ENCODE measurements at places on chromosomes 3 and 15.
A peak's percentile ranks its signal among the peaks of the same experiment; 100 is the strongest.

DNA sequence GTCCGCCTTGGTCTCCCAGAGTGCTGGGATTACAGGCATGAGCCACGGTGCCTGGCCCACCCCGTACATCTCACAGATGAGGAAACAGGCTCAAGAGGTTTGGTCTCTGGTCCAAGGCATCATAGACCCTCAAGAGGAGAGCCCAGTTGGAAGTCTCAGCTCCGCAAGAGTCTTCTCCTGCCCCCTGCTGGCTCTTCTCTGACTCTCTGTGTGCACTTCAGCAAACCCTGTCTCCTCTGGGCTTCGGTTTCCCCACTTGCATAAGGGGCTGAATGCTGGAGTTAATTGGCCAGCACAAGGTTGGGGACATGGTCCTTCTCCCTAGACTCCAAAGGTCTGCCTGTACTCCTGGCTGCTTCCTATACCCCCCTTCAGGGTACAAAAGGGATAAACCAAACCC is 3.9 kb downstream of the MST1R start:
- DNase-seq, result peak; percentile 66

DNA sequence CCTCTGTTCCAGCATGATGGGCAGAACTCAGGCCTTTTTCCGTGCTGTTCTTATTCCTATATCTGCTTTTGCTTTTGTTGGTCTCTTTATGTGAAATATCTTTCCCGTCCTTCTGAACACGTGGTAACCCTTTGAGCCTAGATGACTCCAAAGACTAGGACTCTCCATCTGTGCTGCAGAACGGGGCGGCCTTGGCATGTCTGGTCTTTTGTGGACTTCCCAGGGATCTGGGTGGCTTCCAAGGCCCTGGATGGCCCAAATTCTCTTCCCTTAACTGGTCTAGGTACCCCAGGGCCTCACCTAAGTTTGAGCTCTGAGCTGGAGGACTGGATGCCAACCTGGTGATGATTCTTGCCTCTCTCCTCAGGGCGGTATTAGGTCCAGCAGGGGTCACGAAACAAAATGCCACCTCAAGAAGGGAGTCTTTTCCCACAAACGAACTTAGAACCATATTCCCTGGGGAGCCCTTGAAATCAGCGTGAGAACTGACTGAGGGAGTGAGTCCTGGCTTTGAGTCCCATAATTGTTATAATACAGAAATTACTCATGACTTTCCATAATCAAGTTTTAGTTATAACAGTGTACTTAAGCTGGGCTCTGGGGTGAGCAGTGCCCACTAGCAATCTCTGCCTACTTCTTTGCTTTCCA is 13.8 kb downstream of the TLNRD1 start:
- DNase-seq, result no peak

- DNase-seq, result no peak
These were observed 107.2 kb upstream of the RASGRP1 start for GRCh38 chr15:38671675-38672254.

- DNase-seq, result no peak
These were observed 52.3 kb upstream of the SLC4A7 start for GRCh38 chr3:27536491-27536890.

DNA sequence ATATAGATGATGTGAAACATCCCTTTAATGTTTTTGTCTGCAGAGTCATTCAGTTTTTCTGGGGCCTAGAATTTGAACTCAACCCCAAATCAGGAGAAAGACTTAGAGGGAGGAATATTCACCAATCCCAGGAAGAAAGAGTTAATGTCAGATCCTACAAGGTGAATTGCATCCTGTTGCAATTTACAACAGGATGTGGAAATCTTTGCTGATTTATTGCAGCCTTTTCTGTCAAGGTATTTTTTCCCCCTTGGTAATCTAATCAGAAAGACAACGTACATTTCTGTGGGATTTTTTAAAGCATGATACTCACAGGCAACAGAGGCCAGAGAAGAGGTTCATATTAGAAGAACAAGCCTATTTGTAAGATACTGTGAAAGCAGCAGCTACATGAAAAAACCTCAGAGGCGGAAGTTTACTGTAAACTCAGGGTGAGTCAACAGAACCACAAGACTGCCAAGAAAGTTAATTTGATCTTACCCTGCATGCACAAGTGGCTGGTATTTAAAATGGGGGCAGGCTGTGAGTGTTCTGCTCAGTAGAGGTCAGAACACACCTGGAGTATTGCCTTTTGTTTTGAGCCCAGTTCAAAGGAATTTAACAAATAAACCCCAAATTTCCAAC is 531.9 kb downstream of the AGBL1 start:
- DNase-seq, result no peak

DNA sequence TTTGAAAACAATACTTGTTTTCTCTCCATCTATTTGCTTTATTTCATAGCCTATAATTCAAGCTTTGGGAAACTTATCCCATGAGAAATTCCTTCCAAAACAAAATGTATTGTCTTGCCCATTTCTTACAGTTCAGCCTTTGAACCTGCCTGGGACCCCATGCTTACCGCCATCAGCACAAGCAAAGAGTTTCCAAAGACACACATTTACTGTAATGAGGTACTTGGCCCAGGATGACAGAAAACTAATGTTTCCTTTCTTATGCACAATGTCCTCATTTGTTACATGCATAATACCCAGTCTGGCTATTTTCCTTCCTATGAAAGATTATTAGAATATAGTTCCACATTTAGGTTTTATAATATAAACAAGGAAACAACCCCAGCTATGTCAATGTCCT is 180.4 kb downstream of the GAP43 start:
- DNase-seq, result no peak

GRCh38 chr3:171229173-171229572 is 202.7 kb upstream of the SLC2A2 start:
- DNase-seq, result no peak

GRCh38 chr3:133361435-133361834 is 38.4 kb upstream of the BFSP2 start:
- no peak for DNase-seq

DNA sequence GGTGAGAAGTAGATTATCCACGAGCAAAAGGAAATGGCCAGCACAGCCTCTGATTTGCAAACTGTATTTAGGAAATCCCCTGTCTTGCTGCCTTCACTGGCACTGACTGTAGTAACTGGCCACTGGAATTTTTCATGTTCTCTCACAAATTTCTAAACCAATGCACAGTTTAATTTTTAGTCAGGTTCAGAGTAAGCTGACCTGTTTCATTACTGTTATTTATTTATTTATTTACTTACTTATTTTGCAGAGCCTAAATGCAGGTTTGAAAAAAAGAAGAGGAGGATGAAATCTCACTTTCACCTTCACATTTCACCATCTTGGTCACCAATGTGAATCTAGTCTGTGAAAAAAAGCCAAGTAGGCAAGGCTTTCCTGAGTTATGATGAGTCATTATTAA is 291.0 kb downstream of the PLOD2 start:
- no peak for DNase-seq

DNA sequence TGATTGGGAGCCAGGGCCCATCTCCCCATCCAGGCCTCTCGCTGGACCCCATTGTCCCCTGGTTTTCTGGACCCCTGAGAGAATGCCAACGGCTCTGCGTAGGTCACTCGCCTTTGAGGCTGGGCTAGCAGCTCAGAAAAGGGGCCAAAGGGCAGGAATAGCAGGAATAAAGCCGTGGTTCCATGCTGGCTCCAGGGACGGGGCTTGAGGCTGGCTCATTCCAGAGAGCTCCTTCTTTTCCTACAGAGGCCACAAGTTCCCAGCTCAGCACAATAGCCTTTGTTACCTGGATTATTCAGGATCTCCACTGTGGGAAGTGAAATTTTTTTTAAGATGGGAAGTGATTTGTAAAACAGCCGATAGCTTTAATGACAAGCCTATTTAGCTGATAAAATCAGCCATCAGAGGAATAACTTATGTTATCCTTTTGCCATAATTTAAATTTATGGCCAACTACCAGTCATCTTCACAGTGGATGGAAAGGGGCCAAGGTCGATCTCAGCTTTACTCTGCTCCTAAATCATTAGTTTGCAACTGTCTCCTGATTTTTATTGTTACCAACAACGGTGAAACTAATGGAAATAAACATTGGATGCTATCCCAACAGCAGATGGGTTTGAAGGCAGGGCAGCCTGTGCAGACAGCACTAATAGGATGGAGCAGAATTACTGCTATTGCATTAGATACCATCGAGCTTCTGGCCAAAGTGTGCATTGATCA is 124.3 kb downstream of the TMEM266 start:
- DNase-seq, result no peak

DNA sequence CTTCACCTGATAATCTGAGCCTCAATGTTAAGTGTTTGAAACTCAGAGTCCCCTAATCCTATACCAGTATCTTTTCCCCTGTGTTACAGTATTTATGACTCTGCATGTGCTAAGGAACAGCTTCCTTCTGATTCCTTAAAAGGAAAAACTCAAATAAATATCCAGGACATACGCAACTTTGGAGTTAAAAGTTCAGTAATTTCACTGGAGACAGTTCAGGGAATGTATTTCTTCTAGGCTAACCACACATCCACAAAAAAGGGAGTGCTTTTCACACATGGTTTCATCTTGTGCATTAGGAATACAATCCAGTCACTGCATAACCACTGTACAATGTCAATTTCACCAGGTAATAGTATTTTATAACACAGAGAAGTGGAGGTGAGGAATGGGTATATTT is 31.0 kb downstream of the PGBD4 start:
- DNase-seq, result no peak

GRCh38 chr15:26421065-26421464 is 351.8 kb downstream of the GABRB3 start:
- no peak for DNase-seq

GRCh38 chr3:124976383-124976782 is 41.8 kb upstream of the MUC13 start:
- no peak for DNase-seq

DNA sequence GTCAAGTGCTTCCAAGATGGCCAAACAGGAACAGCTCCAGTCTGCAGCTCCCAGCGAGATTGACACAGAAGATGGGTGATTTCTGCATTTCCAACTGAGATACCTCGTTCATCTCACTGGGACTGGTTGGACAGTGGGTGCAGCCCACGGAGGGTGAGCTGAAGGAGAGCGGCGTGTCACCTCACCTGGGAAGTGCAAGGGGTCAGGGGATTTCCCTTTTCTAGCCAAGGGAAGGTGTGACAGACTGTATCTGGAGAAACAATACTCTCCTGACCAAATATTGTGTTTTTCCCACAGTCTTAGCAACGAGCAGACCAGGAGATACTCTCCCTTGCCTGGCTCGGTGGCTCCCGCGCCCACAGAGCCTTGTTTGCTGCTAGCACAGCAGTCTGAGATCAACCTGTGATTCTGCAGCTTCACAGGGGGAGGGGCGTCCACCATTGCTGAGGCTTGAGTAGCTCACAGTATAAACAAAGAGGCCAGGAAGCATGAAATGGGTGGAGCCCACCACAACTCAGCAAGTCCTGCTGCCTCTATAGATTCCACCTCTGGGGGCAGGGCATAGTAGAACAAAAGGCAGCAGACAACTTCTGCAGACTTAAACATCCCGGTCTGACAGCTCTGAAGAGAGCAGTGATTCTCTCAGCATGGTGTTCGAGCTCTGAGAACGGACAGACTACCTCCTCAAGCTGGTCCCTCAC is 293.5 kb upstream of the SUCLG2 start:
- DNase-seq, result no peak

GRCh38 chr3:53658613-53659193 is 164.3 kb downstream of the CACNA1D start:
- no peak for DNase-seq

GRCh38 chr3:185153171-185153771 is 411 bp upstream of the C3orf70 start:
- DNase-seq, result no peak

GRCh38 chr3:29552051-29552450 is 271.2 kb downstream of the RBMS3 start:
- DNase-seq, result no peak

DNA sequence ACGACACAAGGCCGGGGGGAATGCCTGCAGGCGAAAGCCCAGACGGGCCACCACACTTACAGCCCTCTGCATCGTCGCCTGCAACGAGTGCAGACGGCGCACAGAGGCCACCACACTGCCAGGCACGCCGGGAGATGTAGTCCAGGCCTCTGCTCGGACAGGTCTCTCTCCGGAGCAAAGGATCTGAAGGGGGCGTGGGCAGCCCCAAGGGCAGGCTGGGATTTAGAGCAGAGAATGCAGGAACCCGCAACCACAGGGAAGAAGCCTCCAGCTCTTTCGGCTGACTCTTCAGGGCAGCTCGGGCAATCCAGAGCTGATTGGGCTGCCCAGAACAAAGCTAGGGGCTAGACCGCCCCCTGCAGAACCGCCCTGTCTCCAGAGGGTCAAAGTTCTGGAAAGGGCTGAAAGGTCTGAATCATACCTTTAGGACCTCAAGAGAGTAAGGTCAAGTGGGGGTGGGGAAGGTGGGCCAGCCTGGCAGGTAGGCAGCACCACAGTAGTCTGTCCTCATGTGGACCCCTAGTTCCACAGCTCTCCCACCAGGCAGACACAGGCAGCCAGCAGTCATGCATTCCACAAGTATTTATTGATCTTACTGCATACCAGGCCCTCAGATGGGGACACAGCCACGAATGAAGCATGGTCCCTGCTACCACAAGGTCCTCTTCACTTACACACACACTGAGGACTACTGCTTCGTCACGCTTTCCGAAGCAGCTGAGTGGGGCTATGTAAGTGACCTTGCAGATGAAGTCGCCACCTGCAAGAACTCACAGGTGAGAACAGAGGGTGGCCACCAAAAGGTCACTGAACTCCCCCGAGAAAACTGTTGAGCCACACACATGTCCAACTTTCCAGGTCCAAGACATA is at the start of gene AMT:
TSS of gene AMT (minus strand) at position 95 of the 870 bp plus-strand sequence. CDS start at position 72, 23 bp downstream.
- no peak for DNase-seq

GRCh38 chr15:85141726-85142125 is 160.1 kb downstream of the PDE8A start:
- peak; percentile 26 for DNase-seq

DNA sequence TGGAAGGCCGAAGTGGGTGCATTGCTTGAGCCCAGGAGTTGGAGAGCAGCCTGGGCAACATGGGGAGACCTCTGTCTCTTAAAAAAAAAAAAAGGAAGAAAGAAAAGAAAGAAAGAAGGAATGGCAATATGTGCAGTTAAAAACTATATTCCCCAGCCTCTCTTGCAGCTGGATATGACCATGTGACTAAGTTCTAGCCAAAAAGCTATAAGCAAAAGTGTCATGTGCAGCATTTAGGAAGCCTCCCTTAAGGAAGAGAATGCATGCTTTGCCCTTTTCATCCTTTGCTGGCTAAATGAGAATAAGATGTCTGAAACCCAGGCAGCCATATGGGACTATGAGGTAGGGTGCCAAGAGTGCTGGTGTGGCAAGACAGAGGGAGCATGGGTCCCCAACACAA is 21.8 kb downstream of the CYP19A1 start:
- DNase-seq, result no peak

GRCh38 chr15:95860406-95860805 is 470.1 kb upstream of the NR2F2 start:
- DNase-seq, result no peak

- no peak for DNase-seq
These were observed 88.3 kb upstream of the CTNNB1 start for GRCh38 chr3:41111011-41111410.

- DNase-seq, result no peak
These were observed 2.3 kb upstream of the INSYN1 start for GRCh38 chr15:73755481-73755880.

GRCh38 chr3:131705558-131706051 is 202.8 kb upstream of the MRPL3 start:
- no peak for DNase-seq

- DNase-seq, result no peak
These were observed 45.4 kb downstream of the EPHB1 start for GRCh38 chr3:134840459-134840858.

- no peak for DNase-seq
These were observed 71.3 kb upstream of the LRTM1 start for GRCh38 chr3:54999159-54999558.

All from dermis blood vessel endothelial cell (primary cell).